ENCODE measurements at places on chromosomes 4 and X. TPM values are rescaled to one million over a fixed set of nuclear protein-coding genes. Genes with fewer than 3 reads are reported as not detected.

KLHL4 gene
- total RNA-seq, result 0.58 TPM

NEUROG2 gene
- total RNA-seq, result not detected

SLC10A6 gene
- not detected for total RNA-seq

HUWE1 gene
- total RNA-seq, result 73.9 TPM

GRIPAP1 gene
- total RNA-seq, result 24.6 TPM

DNA sequence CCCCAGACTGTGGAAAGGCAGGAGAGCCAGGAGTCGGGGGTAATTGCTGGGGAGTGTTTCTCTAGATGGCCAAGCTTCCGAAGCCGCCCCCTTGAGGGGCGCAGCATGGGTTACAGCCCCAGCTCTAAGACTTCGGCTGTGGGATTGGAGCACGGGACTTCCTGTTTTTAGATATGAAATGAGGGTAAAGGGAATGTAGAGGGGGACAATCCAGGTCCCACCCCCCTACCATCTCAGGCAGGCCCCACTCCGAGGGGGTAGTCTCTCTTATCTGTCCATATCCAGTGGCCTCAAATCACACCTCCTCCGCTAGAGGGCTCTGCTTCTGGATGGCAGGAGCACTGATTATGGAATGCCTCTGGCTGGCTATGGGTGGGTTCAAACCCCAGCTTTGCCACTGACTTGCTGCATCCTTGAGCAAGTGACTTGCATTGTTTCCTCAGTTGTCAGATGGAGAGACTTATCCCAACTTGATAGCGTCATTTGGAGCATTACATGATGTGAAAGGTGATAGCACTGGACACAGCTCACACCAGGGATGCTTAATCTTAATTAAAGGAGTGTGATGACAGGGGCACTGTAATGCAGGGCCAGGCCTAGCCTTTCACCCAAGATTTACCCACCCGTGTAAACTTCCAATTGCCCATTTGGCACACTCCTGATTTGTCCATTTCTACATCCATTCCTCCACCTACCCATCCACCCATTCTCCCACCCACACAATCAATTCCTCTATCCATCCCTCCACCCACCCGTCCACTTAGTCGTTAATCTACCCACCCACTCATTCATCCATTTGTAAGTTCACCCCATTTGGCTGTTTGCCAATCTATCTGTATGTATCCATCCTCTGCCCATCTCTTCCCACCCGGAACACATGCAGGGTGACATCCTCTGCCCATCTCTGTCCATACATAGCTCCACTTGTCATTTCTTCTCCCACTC is 848 bp upstream of the KCND1 start:
- DNase-seq, result no peak

GRCh38 chr4:153791746-153792617 is 3.1 kb upstream of the SFRP2 start:
- DNase-seq, result peak; percentile 9

DNA sequence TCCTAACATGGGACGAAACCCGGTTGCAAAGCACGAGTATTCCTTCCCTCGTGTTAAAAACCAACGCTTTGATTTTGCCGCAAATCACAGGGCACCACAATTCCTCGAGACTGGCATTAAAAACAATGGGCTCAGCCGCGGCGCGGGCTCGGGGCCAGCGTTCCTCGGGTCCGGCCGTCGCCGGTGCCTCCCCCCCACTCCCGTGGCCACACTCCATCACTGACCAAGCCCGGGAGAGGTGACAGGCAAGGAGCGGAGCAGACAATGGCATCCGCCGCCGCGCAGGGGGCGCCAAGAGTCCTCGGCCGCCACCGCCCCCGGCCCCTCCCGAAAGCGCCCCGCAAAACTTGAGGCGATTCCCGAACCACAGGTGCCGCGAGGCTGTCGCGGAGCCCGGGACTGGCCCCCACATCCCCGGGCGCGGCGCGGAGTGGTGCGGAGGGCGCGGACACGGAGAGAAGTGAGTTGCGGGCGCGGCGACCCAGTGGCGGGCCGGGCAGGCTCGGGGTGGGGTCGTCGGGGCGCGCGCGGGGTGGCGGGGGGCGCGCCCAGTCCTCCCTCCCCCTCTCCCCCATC is 445 bp downstream of the AP1S2 start:
- no peak for DNase-seq

GRCh38 chrX:85378461-85378860 is 1.0 kb downstream of the POF1B start:
- DNase-seq, result no peak

DNA sequence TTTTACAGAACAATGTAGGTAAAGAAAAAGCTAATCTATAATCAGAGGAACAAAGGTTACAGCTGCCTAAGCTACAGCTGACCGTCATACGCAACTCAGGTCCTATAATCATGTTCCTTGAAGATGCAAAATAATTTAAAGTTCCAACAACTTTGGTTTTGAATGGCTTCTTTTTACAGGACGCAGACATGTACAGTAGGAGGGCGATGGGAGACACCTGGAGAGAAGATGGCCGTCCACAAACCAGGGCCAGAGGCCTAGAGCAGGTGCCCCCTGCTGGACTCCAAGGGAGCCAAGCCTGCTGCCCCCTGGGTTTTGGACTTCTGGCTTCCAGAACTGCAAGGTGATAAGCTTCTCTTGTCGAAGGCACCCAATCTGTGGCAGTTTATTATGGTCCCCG is 10.6 kb downstream of the HGFAC start:
- no peak for DNase-seq

DNA sequence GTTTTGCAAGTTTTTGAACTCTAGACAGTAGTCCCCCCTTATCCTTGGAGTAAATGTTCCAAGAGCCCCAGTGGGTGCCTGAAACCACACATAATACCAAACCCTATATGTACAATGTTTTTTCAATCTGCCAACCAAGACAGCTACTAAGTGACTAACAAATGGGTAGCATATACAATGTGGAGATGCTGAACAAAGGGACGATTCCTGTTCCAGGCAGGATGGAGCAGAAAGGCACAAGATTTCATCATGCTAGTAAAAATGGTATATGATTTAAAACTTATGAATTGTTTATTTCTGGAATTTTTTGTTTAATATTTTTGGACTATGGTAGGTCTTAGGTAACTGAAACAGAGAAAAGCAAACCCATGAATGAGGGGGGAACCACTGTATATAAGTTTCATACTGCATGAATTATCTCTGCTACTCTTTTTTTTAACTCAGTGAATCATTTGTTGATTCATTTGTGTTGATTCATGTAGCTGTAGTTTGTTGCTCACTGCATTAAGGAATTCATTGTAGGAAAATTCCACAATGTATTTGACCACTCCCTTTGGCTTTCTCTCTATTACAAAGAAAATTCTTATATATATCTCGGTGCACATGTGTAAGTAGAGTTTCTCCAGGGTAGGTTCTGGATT is 21.9 kb upstream of the ANXA3 start:
- no peak for DNase-seq

DNA sequence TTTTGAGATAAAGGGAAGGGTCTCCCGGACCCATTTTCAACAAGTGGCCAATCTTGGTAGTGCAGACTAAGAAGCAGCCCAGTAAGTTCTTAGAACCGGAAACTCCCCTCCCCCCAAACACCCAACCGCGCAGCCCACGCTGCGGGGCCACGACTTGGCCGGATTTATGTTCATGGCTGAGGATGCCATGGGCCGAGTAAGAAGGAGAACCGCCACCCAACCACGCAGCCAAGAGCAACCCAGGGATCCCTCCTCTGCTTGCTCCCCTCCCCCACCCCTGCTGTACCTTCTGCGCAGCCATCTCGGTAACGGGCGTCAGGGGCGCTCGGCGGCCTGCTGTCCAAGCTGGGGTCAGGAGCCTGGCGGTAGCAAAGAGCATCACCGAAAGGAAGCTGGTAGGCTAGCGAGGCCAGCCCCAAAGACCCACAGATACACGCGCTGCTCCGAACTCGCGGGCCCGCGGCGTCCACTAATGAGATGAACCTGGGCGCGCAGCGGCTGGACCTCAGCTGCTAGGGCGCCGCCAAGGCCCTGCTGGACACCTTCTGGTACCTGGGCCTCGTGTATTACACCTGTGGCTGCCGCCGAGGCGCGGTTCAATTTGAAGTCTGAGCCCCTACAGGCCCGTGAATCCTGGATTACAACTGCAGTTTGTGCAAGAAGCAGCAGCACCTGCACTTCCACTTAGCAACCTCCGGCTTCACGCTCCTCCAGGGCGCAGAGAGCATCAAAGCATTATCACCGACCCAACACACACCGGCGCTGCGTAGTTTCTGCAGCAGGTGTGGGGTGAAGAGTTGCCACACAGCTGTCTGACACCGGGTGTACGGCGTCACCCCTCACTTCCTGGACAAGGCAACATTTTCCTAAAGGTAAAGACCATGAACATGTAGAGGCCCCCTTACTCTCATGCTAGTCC is 63.4 kb downstream of the NUDT10 start:
- DNase-seq, result no peak

GRCh38 chrX:2666491-2666890 is 24.6 kb upstream of the CD99 start:
- no peak for DNase-seq

- DNase-seq, result no peak
These were observed 185.9 kb downstream of the CFAP299 start for GRCh38 chr4:80521438-80521837.

DNA sequence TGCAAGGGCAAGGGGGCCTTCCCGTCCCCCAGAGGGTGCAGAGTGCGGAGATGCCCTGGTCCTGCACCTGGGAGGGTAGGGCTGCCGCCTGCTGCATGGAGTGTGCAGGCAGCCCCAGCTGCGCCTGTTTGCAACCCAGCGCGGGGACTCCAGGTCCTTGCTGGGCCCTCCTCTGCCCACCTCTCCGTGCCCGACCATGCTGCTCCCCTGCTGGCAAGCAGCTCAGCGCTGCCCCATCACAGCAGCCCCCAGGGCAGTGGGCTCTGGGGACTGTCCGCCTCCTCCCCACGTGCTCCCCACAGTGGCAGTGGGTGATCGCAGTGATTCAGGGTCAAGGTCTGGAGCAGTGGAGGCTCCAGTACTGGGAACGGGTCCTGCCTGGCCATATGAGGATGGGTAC is 5.0 kb upstream of the FBXW7 start:
- DNase-seq, result no peak

DNA sequence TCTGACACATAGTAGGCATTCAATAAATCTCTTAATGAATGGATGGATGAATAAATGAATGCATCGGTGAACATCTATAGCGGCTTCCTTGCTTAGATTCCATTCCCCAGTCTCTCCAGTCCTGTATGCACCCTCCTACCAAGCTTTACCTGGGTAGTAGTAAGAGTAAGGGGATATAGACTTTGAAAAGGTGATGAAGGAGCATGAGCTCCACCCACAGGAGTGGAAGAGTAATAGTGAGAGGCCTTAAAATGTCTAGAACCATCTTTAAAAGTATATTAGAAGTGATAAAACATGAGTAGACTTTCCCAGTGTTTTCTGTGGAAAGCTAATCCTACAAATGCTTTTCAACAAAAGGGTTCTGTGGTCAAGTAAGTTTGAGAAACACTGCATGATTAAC is 35.5 kb upstream of the GPC3 start:
- no peak for DNase-seq

GRCh38 chr4:137668885-137669545 is 136.7 kb upstream of the PCDH18 start:
- no peak for DNase-seq

DNA sequence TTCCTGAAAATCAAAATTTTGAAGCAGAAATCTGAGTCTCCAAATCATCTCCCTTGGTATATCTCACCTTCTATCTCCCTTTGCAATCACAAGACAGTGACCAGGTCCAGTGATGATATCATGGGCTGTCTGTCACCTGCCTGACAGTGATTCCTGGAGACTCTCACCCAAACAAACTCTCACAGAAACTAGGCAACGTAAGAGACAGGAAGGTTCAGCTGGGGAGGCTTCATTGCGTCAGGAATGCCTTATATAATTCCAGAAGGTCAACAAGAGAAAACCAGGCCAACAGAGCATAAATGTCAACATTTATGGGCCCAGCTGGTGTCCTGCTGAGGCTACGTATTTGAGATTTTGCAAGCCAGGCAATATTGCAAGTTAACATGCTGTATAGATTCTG is 412.7 kb downstream of the KCNIP4 start:
- DNase-seq, result no peak

DNA sequence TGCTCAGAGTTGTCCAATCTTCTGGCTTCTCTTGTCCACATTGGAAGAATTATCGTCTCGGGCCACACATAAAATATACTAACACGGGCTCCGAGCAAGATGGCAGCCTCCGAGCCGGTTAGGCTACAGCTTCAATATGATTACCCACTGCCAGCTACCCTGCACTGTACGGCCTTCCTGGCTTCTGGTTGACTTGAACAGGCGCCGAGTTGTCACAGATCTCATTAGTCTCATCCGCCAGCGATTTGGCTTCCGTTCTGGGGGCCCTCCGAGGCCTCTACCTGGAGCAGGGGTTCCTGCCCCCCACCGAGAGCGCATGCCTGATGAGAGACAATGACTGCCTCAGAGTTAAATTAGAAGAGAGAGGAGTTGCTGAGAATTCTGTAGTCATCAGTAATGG is 101.2 kb upstream of the NUDT6 start:
- DNase-seq, result no peak

- DNase-seq, result no peak
These were observed 14.7 kb downstream of the NDP start for GRCh38 chrX:43958529-43958928.

- no peak for DNase-seq
These were observed 34.2 kb downstream of the TAPT1 start for GRCh38 chr4:16192057-16192456.

- no peak for DNase-seq
These were observed 21.7 kb upstream of the TMEM33 start for GRCh38 chr4:41913509-41913908.

DNA sequence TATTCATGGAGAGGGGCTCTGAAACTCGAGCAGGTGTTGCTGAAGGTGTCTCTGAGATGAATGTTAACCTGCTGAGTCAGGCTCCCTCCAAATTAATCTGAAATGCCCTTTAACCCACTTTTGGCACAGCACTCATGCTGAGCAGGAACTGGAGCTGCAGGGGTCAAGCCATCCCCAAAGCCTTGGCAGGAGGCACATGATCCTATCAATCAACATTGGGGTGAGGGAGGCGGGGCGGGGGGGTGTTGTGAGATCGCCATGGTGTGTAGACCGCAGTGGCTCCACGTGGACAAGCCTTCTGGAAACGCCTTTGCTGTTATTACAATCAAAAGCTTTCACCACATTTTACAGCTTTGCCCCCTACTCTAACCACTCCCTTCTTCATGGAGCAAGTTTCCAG is 16.5 kb downstream of the ENPP6 start:
- DNase-seq, result no peak

GRCh38 chr4:73133784-73134183 is 64.3 kb upstream of the COX18 start:
- no peak for DNase-seq

GRCh38 chr4:720111-720860 is 14.7 kb downstream of the PCGF3 start:
- no peak for DNase-seq

DNA sequence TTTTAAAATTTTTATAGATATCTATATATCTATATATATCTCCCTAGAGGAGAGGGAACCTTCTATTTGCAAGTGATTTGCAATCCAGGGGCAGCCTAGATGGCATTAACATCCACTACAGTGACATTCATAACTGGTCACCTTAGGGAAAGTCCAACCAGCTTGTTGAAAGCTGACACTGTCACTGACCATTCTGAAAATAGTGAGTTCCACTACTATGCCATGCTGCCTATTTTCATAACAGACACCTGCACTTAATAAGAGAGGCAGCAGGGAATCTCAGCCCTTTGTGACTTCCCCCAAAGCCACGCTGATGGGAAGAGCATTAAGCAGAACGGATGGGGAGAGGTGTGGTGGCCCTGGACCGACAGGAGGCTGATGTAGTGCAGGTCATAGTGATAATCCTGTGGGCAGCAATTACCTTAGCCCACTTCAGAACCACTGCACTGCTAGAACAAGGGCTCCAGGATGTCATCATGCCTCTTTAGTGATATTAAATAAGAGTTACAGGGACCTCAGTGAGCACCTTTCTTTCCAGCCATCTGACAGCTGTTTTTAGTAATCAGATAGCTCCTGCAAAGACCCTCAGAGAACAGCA is 51.3 kb downstream of the GPRIN3 start:
- DNase-seq, result no peak

Measured in epithelial cell of proximal tubule (primary cell).